ENCODE measurements at places on chromosomes 11 and 22. TPM values are rescaled to one million over a fixed set of nuclear protein-coding genes. Genes with fewer than 3 reads are reported as not detected.
A peak's percentile ranks its signal among the peaks of the same experiment; 100 is the strongest.

GRCh38 chr11:93323747-93324146, 6.8 kb upstream of the DEUP1 start:
- DNase-seq: no peak

TBRG1 gene
- total RNA-seq: 33.2 TPM

DNA sequence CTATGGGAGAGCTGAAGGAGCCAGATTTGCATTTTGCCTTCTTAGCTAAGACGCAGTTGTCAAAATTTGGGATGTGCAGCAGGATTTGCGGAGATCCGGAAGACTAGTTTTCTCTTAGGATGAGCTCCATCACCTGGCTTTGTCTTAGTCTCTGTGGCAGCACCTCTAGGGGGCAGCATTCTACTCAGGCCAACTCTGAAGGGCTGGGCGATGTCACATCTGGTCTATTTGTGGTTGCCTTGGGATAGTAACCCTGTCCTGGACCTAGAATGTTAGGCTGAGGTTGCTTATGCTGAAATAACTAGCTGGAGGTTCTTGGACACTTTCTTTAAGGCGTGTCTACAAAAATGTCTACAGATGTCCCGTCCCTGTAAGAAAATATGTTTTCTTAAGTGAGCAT, 116.2 kb downstream of the FAT3 start:
- no peak for DNase-seq

OR4A47 gene
- not detected for total RNA-seq

DNA sequence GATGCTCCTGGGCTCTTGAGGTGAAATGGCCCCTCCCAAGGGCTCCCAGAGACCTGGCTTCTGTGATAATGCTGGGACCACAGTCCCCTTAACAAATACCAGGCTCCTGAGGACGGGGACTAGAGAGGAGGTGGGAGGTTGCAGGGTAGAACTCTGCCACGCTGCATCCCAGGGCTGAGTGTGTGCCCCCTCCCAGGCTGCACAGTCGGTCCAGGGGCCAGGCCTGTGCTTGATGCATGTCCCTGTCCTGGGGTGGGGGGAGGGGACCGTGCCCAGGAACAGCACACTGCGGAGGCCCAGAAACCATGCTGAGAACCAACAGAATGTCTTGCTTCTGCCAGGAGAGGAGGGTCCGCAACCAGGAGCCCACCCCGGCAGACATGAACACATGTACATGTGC, 9.3 kb downstream of the CSF2RB start:
- DNase-seq: no peak

GRCh38 chr11:88152381-88152780, 22.9 kb downstream of the RAB38 start:
- no peak for DNase-seq

- DNase-seq: no peak
Measured at GRCh38 chr11:44539971-44540370, 25.5 kb upstream of the CD82 start.

- no peak for DNase-seq
Measured at GRCh38 chr11:19769820-19770219, 57.2 kb downstream of the NAV2 start.

GRCh38 chr11:119316729-119317591, at the start of gene MCAM:
Gene MCAM (minus strand): TSS chr11:119317130. CDS start chr11:119317101, 29 bp downstream.
- no peak for DNase-seq

DNA sequence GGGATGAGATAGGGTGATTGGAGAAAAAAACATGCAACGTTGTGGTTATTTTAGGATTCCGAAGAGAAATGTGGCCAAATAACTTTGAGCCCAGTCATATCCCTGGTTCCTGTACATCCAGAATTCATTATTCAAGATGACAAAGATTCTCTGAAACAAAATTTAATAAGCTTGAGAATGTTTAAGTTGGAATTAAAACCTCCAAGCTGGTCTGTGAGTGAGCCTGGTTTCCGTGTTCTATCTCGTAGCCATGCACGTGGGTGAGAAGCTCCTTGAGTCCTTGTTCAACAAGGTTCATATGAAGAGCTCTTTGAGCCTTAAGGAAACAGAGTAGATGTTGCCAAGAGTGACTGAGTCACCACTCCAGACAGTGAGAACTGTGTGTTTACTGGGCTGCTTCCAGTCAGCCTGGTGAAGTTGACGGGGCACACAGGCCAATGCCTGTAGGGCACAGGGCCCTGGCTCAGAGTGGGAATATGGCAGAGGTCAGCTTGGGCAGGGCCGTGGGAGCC, 206.5 kb downstream of the NAV2 start:
- no peak for DNase-seq

- no peak for DNase-seq
Measured at GRCh38 chr11:34012734-34013133, 38.8 kb upstream of the CAPRIN1 start.

DNA sequence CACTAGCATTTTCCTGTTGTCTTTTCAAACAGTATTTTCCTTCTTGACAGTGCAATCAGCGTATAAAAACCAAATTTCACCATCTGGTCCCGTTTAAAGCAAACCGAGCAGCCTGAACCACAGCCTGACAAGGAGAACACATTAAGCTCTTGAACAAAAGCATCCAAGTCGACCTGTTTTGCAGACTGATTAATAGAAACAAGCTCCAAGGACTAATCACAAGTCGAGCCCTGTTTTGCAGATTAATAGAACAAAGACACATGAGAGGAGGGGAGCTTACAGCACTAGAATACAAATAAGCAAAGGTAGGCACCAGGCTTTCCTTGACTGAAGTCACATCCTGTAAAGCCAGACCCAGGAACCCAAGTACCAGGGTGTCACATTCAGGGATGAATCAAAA, 104.8 kb downstream of the MPPED2 start:
- no peak for DNase-seq

- no peak for DNase-seq
Measured at GRCh38 chr11:80886684-80887083, 1445.9 kb upstream of the TENM4 start.

GRCh38 chr11:76293189-76293631, 86.9 kb upstream of the WNT11 start:
- peak; percentile 47 for DNase-seq

ESAM gene
- total RNA-seq: 1.7 TPM

GNG3 gene
- total RNA-seq: not detected

- no peak for DNase-seq
Measured at GRCh38 chr22:40674274-40674673, 5.0 kb upstream of the MCHR1 start.

DNA sequence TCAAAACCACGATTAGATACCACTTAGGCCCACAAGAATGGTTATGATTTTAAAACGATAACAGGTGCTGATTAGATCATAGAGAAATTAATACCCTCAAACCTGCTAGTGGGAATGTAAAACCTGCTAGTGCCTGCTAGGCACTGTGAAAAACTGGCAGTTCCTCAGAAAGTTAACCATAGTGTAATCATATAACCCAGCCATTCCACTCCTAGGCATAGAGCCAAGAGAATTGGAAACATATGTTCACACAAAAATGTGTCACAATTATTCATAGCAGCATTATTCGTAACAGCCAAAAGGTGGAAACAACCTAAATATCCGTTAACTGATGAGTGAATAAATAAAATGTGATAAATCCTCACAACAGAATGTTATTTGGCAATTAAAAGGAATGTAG, 122.2 kb upstream of the SYN3 start:
- DNase-seq: no peak

DNA sequence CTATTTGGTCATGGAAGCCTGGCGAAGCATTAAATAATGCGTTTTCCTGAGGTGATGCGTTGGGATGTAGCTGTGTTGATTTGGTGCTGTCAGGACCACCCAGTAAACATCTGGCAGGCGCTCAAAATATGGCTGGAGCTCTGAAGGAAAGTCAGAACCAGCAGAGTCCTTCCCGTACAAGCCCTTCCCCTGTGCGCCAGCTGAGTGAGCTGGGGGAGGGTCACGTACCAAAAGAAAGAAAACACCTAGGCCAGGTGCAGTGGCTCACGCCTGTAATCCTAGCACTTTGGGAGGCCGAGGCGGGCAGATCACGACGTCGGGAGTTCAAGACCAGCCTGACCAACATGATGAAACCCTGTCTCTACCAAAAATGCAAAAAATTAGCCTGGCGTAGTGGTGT, 55.6 kb upstream of the CECR2 start:
- no peak for DNase-seq

C1QTNF4 gene
- total RNA-seq: 1.2 TPM

DNA sequence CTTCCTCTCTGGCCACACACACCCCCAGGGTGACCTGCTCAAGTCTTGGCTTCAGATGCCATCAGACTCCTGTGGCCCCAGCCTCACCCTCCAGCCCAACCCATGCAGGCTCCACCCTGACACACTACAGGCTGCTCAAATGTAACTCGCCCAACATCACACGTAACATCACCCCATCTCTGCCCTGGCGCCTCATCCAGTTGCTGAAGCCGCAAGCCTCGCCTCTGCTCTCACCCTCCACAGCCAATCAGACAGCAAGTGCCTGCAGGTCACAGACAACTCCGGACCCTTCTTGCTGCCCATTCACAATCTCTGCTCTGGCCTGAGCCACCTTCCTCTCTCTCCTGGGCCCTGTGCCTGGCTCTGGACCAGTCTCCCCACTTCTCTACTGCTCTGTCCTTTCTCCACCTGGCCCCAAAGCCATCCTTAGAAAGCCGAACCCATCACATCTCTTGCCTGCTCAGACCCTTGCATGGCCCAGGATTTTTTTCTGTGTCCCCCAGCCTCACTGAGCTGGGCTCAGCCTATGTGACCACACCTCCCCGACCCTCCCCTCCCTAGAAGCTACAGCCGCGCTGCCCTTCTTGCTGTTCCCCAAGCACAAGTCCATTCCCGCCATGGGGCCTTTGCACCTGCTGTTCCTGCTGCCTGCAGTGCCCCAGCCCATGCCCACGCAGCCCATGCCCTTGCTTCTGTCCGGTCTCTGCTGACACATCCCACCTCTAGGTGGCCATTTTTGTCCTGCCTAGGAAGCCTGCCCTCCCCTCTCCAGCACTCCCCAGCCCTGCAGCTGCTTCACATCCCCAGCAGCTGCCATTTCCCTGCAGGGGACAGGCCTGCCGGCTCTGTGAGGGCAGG, 333.9 kb downstream of the CTTN start:
- no peak for DNase-seq

RIMBP3C gene
- total RNA-seq: 0.33 TPM

DNA sequence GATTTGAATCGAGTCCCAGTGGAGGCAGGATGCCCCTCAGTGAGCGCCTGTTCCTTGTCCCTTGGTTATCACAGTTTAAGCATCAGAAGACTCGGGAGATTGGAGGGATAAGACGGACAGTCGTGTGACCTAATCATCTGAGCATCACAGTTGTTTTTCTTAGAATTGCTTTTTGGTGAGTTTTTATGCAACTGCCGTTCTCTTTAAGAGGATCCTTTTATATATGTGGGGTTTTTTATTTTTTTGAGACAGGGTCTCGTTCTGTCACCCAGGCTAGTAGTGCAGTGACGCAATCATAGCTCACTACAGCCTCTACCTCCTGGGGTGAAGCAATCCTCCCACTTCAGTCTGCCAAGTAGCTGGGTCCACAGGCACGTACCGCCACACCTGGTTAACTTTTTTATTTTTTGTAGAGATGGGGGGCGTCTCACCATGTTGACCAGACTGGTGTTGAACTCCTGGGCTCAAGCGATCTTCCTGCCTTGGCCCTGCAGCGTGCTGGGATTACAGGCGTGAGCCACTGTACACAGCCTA, 16.5 kb downstream of the NUP50 start:
- no peak for DNase-seq

DNA sequence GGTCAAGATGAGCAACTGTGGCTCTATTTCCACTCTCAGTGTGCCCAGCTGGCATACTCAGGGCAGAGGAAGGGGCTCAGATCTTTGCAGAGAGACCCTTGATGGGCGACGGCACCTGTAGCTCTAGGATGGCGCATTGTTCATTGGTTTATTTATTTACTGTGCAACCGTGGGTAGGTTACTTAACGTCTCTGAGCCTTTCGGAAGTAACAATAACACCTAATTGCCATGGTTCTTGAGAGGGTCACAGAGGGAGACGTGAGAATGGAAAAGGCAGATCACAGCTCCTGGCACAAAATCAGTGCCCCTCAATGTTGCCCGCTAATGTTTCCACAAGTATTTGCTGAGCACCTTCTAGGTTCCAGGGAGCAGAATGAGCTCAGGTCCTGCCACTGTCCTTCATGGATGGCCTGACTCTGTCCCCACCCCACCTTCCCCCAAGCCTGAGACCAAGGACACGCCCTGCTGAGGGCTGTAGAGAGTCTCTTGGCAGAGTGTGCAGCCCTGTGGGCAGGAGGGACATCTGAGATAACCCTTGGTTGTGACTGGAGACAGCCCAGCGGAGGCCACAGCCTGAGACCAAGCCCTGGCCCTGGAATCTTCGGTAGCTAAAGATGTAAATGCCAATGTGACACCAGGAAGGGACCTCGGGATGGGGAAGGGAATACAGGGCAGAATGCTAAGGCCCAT, 780 bp upstream of the ALDH3B2 start:
- DNase-seq: no peak

DNA sequence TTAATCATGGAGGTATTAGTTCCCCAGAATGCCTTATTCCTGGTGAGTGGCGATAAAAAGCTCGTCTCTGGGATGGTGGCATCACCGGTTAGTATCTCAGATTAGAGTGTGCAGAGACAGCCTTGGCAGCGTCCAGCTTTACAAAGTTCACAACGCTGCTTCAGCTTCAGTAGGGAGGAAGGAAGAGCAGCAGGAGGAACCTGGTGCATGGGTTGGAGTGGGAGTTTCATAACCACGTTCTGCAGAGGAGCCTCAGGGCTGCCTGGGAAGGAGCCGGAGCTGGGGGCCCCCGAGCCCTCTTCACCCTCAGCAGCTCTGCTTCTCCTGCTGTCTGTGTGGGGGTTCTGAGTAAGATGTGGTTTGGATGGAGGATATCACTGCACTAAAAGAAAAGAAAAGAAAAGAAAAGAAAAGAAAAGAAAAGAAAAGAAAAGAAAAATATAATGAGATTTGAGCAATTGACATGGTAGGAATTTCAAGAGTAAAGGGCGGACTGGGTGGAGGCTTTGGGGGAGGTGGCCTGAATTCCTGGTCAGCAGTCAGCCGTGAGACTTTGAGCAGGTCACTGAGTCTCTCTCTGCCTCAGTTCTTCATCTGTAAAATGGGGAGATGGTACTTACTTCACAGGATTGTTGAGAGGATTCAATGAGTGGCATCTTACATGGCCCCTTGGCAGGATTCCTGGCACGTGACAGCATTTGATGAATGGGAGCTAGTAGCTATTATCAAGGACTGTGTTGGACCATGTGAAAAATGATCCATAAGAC, 6.5 kb downstream of the ASPHD2 start:
- DNase-seq: no peak

- DNase-seq: no peak
Measured at GRCh38 chr11:11220786-11221185, 132.3 kb downstream of the CSNK2A3 start.
